ENCODE measurements at places on chromosomes 7 and 10.

DNA sequence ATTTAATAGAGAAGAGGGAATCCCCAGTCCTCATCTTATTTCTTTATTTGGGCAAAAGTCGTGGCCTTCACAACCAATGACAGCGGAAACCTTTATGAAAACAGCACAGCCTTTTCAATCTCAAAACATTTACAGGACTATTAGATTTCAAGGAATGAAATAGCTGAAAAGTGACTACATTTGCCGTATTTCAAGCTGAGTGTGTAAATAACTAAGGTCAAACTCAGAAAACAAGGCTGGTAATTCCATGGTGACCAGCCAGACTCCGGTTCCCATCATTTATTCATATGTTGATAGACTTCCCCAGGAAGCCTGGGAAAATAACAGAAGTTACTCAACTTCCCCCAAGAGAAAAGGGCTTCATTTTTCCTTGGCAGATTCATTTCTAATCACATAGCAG lies 457.3 kb upstream of the NFE2L3 start:
- H3K4me1 ChIP-seq: peaks cover 2% of the 10 kb centered on the region
- no peak overlapping the region for H3K27ac ChIP-seq
- no peak for DNase-seq
- H3K4me3 ChIP-seq: no peak overlapping the region

DNA sequence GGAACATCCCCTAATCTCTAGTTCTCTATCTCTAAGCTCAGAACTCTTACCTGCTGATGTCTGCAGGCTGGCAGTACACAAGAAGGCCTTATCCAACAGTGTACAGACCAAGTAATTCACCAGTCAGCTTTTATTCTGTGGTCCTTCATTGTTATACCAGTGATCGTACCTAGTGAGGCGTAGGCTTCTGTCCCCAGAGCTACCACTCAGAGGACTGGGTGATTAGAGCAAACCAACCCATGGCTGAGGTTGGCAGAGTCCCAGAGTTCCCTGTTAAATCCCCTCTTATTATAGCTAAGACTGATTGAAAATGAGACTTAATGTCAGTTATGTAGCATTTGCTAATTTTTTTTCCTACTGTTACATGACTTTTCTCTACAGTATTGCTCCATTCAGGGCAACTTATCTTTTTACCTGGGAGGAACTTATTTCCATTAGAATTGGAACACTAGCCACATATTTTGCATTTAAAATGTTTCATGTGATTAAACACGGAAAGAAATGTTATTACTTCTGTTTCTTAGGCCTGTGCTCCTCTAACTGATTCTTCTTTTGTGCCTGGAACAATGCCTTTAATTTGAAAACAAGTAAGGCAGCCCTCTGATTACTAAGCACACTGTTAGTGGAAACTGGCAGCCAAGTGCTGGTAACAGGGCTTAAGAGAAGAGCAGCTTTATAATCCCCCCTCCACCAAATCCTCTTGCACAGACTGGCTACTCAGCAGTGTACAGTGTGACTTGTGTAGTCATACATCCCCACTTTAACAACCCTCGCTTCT lies 127.2 kb downstream of the LRRC4 start:
- H3K27me3 ChIP-seq: no peaks in the 10 kb centered on the region
- H3K4me1 ChIP-seq: peaks cover 18% of the 10 kb centered on the region
- peak; percentile 21 for DNase-seq
- H3K4me3 ChIP-seq: no peak overlapping the region

DNA sequence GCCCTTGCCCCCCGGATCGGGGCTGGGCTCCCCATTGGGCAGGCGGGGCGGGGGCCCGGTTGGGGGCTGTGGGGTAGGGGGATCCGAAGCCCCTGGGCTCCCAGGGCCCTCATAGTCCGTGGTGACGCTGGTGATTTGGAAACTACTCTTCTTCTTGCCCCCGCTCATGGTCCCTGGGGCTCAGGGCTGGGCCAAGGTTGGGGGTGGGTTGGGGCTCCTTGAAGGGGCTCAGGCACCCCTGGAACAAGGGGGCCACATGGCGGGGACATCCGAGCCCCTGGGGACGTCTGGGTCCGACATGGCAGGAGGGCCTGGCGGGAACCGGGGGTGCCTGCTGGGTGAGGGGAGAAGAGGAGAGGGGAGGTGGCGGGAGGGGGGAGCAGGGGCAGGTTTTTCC lies 1.1 kb downstream of the TSC22D4 start:
- H3K27me3 ChIP-seq: no peaks in the 10 kb centered on the region
- H3K27ac ChIP-seq: no peak overlapping the region
- H3K4me3 ChIP-seq: peak overlapping the region; percentile 93
- H3K4me1 ChIP-seq: peaks cover 6% of the 10 kb centered on the region

DNA sequence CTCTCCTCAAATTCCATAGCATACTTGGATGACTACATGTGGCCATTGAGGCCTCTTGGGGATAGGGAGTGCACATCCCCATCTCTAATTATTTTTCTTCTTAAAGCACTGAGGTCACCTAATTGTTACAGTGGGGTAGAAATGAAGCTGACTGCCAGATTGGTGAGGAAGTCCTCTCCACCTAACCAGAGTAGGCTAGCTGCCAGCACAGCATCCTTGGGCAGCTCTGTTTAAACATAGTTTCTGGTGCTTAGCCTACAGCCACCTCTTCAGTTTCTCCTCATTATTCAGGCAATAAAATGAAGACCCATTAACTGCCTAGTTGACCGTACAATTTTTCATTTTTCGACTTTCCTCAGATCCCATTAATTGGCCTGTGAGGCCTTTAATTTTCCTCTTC lies 104.6 kb downstream of the MLLT10 start:
- H3K27me3 ChIP-seq: no peaks in the 10 kb centered on the region
- peaks cover 9% of the 10 kb centered on the region for H3K4me1 ChIP-seq
- no peak overlapping the region for H3K27ac ChIP-seq
- H3K36me3 ChIP-seq: peaks cover 64% of the 10 kb centered on the region
- DNase-seq: no peak

GRCh38 chr10:70682920-70683600 lies 10.8 kb downstream of the ADAMTS14 start:
- peaks cover 2% of the 10 kb centered on the region for H3K4me1 ChIP-seq
- no peak overlapping the region for H3K4me3 ChIP-seq
- H3K27me3 ChIP-seq: peaks cover 8% of the 10 kb centered on the region
- no peak overlapping the region for H3K27ac ChIP-seq

DNA sequence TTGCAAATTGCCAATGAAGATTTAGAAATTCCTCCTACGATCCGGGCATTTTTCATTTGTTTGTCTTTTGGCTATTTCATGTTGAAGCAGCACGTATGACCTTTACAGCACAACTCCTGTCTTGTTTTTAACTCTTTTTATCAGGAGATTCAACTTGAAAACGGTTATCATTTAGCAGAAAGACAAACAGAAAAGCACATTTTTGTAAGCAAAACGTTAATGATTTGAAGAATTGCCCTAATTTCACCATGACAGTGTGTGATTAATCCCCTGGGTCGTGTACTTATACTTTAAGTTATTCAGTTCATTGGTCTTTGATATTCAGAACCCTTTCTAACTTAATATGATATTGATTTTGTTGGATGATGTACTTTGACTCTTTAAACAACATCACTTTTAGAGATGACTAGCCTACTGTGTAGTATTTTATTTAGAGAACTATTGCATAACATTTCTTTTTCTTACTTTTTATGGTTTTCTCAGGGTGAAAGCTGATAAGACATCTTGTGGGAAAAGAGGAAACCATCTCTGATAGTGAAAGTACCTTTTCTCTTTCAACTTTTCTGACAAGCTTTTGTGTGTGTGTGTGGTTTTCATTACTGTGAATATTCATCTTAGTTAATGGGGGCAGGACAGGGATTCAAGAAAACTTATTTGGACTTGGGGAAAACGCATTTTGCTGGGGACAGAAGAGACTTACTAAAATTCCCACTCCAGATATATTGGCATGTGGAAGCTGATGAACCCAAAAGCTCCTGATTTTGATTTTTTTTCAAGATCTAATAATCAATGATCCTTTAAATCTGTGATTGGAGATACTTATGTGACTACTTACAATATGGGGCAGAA lies 8.1 kb downstream of the HHEX start:
- peaks cover 8% of the 10 kb centered on the region for H3K4me1 ChIP-seq
- H3K36me3 ChIP-seq: no peaks in the 10 kb centered on the region
- no peak overlapping the region for H3K4me3 ChIP-seq
- H3K27me3 ChIP-seq: peaks cover 61% of the 10 kb centered on the region

DNA sequence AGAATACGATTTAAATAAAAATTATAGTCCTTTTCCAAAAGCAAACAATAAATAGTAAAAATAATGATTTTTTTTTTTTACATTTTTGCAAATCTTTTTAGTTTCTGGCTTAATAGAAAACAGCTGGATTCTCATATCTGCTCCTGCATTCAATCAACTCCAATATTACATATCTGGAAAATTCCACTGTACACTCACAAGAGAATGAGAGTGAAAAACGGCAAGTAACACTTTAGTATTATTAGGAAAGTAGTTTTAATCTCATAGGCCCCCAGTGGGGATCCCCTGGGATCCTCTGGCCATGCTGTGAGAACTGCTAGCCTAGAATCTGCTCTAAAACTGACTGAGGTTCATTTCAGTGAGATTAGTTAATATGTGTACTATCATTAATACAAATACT lies 128.6 kb upstream of the LRRN3 start:
- H3K27ac ChIP-seq: no peak overlapping the region
- H3K4me3 ChIP-seq: no peak overlapping the region
- no peaks in the 10 kb centered on the region for H3K4me1 ChIP-seq

GRCh38 chr10:101031796-101032636 lies 982 bp downstream of the SFXN3 start:
- H3K27me3 ChIP-seq: peaks cover 11% of the 10 kb centered on the region
- H3K4me1 ChIP-seq: peaks cover 35% of the 10 kb centered on the region
- H3K27ac ChIP-seq: no peak overlapping the region
- peak overlapping the region; percentile 39 for H3K4me3 ChIP-seq
- DNase-seq: no peak

DNA sequence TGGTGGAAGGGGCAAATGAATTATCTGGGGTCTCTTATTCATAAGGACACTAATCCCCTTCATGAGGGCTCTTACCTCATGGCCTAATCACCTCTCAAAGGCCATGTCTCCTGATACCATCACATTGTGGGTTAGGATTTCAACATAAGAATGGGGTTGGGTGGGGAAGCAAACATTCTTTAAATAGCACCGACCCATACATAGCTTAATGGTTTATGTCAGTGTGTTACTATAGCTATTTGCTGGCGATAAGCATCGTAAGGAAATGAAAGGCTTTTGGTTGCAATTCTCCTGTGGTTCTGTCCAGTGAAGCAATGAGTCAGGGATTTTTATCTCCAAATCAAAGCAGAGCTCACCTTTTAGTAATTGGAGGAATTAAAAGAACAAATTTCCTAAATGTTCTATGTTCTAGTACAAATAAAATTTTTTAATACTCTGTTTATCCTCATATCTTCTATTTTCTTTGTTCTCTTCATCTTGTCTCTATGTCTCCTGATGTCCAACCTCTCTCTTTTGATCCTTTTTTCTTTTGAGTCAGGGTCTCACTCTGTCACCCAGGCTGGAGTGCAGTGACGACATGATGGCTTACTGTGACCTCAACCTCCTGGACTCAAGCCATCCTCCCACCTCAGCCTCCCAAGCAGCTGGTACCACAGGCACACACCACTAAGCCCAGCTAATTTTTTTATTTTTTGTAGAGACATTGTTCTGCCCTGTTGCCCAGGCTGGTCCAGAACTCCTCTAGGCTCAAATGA lies 57.0 kb upstream of the GLCCI1 start:
- H3K4me3 ChIP-seq: no peak overlapping the region
- H3K4me1 ChIP-seq: no peaks in the 10 kb centered on the region

GRCh38 chr10:48678041-48678440 lies 6.6 kb upstream of the WDFY4 start:
- no peak for DNase-seq
- H3K27ac ChIP-seq: no peak overlapping the region
- no peaks in the 10 kb centered on the region for H3K4me1 ChIP-seq
- no peaks in the 10 kb centered on the region for H3K27me3 ChIP-seq
- H3K36me3 ChIP-seq: no peaks in the 10 kb centered on the region
- no peak overlapping the region for H3K4me3 ChIP-seq

DNA sequence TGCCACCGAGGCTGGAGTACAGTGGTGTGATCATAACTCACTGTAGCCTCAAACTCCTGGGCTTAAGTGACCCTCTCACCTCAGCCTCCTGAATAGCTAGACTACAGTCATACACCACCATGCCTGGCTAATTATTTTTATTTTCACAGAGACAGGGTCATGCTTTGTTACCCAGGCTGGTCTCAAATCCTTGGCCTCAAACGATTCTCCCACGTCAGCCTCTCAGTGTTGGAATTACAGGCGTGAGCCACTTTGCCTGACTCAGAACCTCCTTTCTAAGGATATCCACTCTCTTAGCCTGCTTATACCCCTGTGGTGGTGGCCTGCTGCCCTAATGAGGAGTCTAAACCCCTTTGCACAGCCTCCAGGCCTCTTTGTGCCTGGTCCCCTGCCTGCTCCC lies 4.2 kb upstream of the IGFBP1 start:
- H3K27me3 ChIP-seq: peaks cover 20% of the 10 kb centered on the region
- H3K36me3 ChIP-seq: no peaks in the 10 kb centered on the region
- no peak overlapping the region for H3K27ac ChIP-seq
- no peak overlapping the region for H3K4me3 ChIP-seq
- peaks cover 6% of the 10 kb centered on the region for H3K4me1 ChIP-seq

DNA sequence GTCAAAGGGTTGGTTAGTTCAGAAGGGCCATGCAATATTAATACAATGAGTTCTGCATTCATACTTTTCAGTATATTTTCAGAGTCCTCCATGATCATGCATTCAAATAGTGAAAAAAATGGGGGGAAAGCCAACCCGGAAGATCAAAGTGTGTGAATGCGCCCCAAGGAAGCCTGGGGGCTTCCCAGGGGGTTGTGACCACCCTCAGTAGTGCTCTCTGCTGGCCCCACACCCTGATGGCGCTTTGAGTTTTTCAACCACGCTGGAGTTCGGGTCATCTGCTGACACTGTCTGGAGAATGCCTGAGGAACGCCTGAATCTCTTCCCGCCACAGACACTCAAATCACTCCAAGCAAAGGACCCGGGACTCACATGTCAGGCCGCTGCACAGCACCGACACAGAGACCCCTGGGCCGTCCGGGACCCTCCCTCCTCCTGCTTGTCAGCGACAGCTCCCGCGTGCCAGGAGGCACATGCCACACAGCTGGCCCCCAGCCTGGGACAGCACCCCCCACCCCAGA lies 1.0 kb downstream of the TNS3 start:
- peak overlapping the region; percentile 86 for H3K4me3 ChIP-seq
- H3K27ac ChIP-seq: no peak overlapping the region
- H3K36me3 ChIP-seq: no peaks in the 10 kb centered on the region
- peaks cover 4% of the 10 kb centered on the region for H3K27me3 ChIP-seq
- DNase-seq: no peak

GRCh38 chr10:103069453-103070331 lies 123.4 kb downstream of the NT5C2 start:
- no peaks in the 10 kb centered on the region for H3K36me3 ChIP-seq
- H3K4me1 ChIP-seq: no peaks in the 10 kb centered on the region
- H3K4me3 ChIP-seq: no peak overlapping the region
- H3K27me3 ChIP-seq: no peaks in the 10 kb centered on the region
- no peak overlapping the region for H3K27ac ChIP-seq

GRCh38 chr7:43296306-43296705 lies 183.9 kb downstream of the HECW1 start:
- H3K27me3 ChIP-seq: no peaks in the 10 kb centered on the region
- H3K36me3 ChIP-seq: no peaks in the 10 kb centered on the region
- H3K4me3 ChIP-seq: no peak overlapping the region
- DNase-seq: no peak
- H3K4me1 ChIP-seq: peaks cover 4% of the 10 kb centered on the region

- H3K4me1 ChIP-seq: no peaks in the 10 kb centered on the region
- no peak overlapping the region for H3K27ac ChIP-seq
- DNase-seq: no peak
Observed at GRCh38 chr10:45265996-45266395, 49.4 kb downstream of the OR13A1 start.

Measured in neuronal stem cell (in vitro differentiated cells).